ENCODE measurements at places on chromosomes 4 and X. TPM values are rescaled to one million over a fixed set of nuclear protein-coding genes. Genes with fewer than 3 reads are reported as not detected.

The ITM2A gene
- total RNA-seq: 0.55 TPM

The VCX gene
- not detected for total RNA-seq

The MAGEC1 gene
- total RNA-seq: not detected

The RELL1 gene
- 90.5 TPM for total RNA-seq

The KIAA1210 gene
- total RNA-seq: under 0.01 TPM

The PCSK1N gene
- total RNA-seq: 2.9 TPM

The ZCCHC18 gene
- 2.0 TPM for total RNA-seq

The FGF13 gene
- total RNA-seq: 1.7 TPM

The CORIN gene
- 1.00 TPM for total RNA-seq

The FGFR3 gene
- 0.25 TPM for total RNA-seq

The NKX1-1 gene
- not detected for total RNA-seq

The S100G gene
- total RNA-seq: not detected

The HMGN5 gene
- total RNA-seq: 1.7 TPM

The RAB41 gene
- not detected for total RNA-seq

The ENAM gene
- total RNA-seq: under 0.01 TPM

The UGDH gene
- total RNA-seq: 779 TPM

The CCDC120 gene
- 0.11 TPM for total RNA-seq

The CENPVL2 gene
- not detected for total RNA-seq

The XAGE2 gene
- not detected for total RNA-seq
